ENCODE measurements at places on chromosomes 1 and 21. TPM values are rescaled to one million over a fixed set of nuclear protein-coding genes. Genes with fewer than 3 reads are reported as not detected.

DNA sequence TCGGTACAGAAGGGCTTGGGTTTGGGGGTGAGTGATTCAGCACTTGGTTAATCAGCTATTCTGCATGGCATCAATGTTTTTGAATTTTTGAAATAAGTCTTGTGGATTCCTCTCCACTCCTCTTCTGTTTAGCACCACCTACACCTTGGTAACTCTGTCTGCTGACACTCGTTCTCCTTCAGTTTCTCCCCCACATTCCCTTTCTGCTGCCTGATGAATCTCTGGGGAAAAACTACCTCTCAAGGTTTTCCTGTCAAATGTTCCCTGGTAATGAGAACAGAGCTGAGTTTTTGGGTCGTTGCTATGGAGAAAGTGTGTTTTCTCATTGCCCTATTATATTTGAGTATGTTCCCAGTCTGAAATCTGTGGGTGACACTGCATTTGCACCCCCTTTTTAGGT is 108.2 kb downstream of the GABPA start:
- DNase-seq = no peak

GRCh38 chr1:168328731-168329364 is 48.2 kb downstream of the TBX19 start:
- DNase-seq = no peak

DNA sequence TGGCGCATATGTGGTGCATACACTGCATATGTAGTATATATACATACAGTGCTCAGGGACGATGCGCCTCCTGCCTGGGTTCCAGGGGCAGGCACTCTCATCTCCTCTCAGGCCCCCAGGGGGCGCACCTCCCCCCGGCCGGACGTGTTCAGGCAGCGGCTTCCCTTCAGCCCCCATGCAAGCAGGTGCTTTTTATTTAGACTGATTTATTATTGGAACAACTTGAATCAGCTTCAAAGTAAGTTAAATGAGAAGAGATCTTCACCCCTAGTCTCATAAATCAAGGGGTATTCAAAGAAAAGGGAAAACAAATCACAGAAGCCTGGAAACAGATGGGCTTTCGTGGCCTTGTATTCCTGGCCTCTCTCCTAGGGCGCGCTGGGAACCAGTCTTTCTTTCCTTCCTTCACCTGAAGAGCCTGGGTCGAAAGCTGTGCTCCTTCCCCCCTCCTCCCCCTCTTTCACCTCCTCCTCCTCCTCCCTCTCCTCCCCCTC is 64.6 kb downstream of the UBIAD1 start:
- peak; percentile 76 for DNase-seq

DNA sequence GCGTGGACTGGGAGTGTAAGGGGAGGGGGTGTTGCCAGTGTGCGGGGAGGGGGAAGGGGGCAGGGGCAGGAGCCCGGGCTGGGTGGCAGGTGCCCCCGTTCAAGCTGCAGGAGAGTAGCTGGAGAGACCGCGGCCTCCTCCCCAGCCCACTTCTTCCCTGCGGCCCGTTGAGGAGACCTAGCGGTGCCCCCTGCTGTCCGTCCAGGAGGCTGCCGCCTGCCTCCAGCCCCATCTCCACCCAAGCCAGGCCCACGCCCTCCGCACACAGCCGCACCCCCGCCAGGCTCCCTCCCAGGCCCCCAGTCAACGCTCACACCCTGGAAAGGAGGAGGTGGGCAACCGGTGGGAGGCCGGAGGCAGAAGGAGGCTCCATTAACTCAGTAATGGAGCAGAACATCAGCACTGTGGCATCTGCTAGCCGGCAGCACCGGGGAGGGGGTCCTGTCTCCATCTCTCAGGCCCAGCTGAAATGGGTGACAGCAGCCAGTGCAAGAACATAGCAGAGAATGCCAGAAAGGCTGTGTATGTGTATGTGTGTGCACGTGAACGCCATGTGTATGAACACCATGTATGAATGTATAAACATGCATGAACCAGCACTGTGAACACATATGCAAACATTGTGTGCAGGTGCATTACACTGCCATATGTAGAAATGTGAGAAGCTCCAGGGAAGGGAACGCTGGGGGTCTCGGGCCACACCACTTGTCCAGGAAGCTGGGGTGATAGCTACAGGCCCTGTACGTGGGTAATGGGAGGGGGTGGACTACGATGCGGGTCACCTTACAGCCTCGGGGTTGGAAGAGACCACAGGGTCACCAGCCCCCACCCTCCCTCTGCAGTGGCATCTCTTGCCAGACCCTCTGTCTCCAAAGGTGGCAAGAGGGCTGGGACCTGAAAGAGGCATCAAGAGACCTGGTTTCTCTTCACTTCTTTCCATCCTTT is 84.6 kb downstream of the SYT2 start:
- no peak for DNase-seq

DNA sequence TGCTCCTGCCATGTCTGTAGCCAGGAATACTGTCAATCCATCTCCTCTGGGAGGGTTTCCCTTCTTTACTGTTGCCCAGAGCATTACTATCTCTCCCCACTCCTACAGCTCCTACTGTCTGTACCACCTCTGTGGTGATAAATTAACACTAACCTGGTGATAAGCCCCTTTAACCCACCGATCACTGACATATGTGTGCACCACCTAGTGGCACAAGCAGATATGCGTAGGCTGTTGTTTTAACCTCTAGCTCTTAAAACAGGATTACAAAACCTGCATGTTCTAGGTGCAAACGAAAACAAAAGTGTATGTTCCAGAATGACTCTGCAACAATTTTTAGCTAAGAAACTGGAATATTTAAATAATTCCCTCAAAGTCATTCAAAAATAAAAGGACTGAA is 93.9 kb upstream of the BEND5 start:
- no peak for DNase-seq

GRCh38 chr1:193348091-193348768 is 161.8 kb upstream of the B3GALT2 start:
- DNase-seq = peak; percentile 42

DNA sequence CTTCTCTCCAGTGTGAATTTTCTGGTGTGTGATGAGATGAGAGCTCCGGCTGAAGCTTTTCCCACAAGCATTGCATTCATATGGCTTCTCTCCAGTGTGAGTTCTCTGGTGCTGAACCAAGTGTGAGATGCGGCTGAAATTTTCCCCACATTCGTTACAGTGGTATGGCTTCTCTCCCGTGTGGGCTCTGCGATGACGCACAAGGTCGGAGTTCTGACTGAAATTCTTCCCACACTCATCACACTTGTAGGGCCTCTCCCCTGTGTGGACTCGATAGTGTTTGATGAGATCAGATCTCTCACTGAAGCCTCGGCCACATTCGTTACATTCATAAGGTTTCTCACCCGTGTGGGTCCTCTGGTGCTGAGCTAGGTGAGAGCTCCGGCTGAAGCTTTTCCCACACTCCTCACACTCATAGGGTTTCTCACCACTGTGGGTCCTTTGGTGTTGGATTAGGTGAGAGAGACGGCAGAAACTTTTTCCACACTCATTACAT is 7.4 kb downstream of the ZNF436 start:
- no peak for DNase-seq

GRCh38 chr1:33895396-33895795 is 31.5 kb downstream of the HMGB4 start:
- DNase-seq = no peak

DNA sequence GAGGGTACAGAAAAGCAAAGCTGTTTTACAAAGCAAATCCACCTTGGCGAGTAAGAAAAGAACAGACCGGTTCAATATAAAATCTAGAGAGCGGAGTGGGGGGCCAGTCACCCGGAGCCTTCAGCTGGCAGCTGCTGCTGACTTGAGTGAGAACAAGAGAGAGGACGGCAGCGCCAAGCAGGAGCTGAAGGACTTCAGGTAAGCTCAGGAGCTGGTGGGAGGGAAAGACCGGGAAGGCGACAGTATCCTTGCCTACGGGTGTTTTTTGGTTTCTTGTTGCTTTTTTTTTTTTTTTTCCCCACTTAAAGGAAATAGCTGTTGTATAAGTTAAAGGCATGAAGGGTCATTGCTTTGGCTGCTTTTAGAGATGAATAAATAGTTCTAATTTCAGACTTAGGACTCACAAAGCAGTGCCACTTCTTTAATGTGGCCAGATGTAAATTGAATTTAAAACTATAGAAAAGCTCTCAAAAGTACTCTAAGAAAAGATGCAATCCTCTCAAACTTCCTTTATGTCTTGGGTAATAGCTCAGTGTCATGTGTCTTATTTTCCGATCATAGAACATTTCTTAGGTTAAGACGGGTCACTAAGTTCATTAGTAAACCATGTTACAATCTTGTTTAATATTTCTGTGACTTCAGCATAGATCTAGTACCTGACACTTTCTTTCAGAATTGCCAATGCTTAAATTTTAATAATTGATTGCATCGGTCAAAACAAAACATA is 82.8 kb downstream of the PRDM2 start:
- no peak for DNase-seq

DNA sequence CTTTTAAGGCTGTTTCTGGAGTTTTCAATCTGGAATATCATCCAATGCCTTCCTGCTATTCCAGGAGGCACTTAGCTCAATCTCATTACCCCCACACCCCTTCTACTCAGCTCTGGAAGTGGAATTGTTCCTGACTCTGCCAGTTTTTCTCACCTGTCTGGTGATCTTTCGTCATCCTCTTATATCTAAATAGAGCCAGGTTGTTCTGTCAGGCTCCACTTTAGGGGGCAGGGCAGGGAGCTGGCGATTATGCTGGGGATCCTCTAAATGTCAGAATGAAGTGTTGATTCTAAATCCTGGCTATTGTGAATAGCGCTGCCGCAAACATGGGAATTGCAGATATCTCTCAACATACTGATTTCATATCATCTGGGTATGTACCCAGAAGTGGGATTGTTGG is 63.6 kb upstream of the ETV3 start:
- no peak for DNase-seq

- no peak for DNase-seq
These were observed 581.6 kb downstream of the NPHP4 start for GRCh38 chr1:5410652-5411051.

GRCh38 chr1:38539931-38540330 is 319.6 kb downstream of the RRAGC start:
- DNase-seq = no peak

- DNase-seq = no peak
These were observed 630 bp downstream of the MTF2 start for GRCh38 chr1:93079685-93080141.

GRCh38 chr1:228348708-228349467 is 57.7 kb downstream of the TRIM11 start:
- no peak for DNase-seq

GRCh38 chr21:45294509-45295291 is 7.0 kb upstream of the POFUT2 start:
- peak; percentile 80 for DNase-seq

- DNase-seq = no peak
These were observed 111.6 kb upstream of the ERRFI1 start for GRCh38 chr1:8137481-8138244.

DNA sequence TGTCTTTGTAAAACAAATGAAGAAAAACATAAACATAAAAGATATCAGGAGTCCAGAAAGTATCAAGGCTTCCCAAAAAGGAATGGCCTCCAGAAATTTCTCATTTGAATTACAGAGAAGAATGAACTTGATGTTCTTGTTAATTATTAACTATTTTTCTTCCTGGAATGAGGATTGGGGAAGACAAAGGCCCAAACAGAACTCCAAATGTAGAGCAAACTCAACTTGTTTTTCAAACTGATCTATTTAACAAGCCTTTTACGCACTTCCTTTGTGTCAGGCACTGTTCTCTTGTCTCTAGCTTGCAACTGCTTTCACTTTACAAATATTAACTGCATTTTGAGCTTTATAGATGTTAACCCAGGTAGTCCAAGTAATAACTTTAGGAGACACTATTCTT is 45.5 kb downstream of the LAMC2 start:
- no peak for DNase-seq

GRCh38 chr1:967466-968343 is 1.4 kb downstream of the PLEKHN1 start:
- no peak for DNase-seq

DNA sequence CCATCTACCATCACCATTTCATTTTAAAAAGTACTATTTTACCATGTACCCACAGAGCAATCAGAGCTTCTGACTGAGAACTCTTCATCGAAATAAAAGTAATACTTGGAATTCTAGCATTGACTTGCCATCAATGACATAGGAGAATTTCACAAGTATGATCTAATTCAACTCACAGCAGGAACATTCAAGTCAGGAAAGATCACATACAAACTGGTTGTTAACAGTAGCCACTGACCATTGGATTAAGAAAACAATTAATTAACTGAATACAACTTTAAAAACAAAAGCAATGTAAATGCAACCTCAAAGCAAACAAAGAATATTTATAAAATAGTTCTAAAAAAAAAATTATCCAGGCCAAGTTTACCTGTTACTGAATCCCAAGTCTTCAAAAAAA is 18.8 kb downstream of the RNF115 start:
- DNase-seq = no peak

DNA sequence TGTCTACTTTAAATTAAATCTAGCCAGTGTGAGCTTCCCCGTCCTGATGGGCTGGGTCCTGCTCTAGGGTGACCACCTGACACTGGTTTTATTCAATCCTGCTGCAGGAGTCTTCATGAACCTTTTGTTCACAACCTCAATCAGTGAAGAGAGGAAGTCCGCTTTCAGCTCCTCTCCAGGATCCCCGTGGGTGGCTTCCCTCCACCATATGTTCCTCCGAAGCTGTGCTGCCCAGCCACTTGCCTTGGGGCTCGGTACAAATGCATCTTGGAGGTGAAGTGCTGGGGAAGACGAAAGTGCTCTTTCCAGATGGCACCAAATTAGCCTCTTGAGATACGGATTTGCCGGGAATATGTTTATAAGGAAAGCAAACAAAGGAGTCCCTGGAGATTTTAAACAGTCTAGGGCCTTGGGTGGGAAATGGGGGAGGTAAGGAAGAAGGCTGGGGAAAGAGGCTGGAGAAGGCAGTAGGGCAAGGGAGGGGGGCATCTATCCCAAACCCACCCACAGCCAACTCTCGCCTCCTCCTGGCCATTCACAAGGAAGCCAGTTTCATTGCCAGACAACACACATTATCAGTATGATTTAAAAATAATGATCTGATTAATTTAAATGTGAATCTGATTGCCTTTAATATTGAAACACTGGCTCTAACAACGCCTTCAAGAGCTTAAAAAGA is 430.8 kb downstream of the DISC1 start:
- DNase-seq = no peak

PTAFR gene
- 2.6 TPM for polyA plus RNA-seq

LCE2A gene
- not detected for polyA plus RNA-seq

SELE gene
- 0.36 TPM for polyA plus RNA-seq

SPATA45 gene
- polyA plus RNA-seq = not detected

MUL1 gene
- polyA plus RNA-seq = 39.7 TPM

PDE9A gene
- polyA plus RNA-seq = 37.5 TPM

CACNA1S gene
- 0.50 TPM for polyA plus RNA-seq

MCOLN2 gene
- polyA plus RNA-seq = 0.93 TPM

TSACC gene
- polyA plus RNA-seq = 0.82 TPM

LYPLAL1 gene
- 62.6 TPM for polyA plus RNA-seq

CHAF1B gene
- polyA plus RNA-seq = 6.8 TPM

Measured in renal cortex interstitium (tissue), 15 donors.